Hematopoietic multipotent progenitor cell treated with erythropoietin and hydrocortisone succinate and interleukin-3 and kit ligand, for 4 days (in vitro differentiated cells): ENCODE measurements at places on chromosomes 4 and X.
A peak's percentile ranks its signal among the peaks of the same experiment; 100 is the strongest.

DNA sequence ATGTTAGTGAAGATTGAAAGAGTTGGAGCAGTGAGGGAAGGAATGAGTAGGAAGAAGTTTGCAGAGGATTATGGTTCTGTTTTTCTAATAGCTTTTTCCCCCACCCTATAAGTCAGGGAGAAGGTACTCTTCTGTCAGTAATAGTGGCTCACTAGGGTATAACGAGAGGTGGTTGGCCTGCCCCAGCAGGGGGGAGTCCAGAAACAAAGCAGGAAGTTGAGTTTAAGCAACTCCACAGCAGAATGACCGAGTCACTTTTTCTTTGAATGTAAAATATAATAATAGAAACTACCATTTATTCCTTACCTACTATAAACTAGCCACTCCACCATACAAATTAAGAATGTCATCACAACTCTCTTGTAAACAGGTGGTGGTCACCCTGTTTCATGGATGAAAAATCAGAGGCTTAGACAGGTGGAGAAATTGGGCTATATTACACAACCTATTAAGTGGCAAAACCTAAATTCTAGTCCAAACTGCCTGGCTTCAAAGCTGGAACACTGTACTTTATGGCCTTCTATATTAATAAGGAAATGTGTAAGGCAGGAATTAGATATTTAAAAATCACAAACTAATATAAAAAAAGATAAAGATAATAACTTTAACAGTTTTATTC is 21.9 kb downstream of the AP1AR start:
- peak; percentile 52 for DNase-seq

DNA sequence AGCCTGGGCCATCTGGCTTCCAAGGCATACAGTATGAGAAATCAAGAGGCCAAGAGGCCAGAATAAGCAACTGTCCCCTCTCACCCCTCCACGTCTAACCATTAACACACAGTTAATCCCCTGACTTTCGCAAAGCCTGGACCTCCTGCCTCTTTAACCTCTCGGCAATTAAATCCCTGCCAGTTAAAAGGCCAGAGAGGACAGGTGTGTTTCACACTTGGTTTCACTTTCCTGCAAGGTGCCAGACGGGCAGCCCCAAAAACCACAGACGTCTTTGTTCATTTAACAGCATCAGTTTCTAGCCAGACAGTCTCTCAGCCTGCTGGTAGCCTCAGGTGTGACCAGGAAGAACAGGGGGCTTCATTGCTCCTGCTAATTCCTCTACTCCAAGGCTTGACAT is 91.1 kb upstream of the KIT start:
- DNase-seq: no peak

- DNase-seq: peak; percentile 48
These were observed 1.4 kb upstream of the RPS6KA3 start for GRCh38 chrX:20267931-20268701.

DNA sequence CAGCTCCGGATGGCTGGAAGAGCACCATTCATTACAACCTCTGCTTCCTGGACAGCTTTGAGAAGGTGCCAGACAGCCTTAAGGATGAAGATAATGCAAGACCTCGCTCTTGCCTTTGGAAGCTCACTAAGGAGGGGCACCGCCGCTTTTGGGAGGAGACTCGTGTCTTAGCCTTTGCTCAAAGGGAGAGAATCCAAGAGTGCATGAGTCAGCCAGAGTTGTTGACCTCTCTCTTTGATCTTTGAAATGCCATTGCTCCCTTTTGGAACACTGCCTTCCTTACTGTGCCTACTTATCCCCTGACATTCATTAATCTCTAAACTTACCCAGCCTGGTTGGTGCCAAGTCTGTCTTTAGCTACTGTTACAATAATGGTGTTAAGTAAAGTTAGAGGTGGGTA is 1.2 kb downstream of the FOXR2 start:
- no peak for DNase-seq

DNA sequence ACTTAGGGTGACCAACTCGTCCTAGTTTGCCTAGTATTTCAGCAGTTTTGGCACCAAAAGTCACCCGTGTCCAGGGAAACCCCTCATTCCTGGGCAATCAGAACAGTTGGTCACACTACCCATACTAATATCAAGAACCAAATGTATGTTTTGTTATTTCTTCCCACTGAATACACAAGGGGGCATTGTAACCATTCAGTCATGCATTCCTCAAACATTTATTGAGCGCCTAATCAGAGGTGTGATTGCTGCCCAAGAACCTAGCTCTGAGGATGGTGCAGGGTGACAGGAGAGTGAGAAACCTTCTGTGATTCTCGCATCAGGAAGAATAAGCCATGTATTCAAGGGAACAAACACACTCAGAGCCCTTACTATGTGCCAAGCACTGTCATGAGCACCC is 69.8 kb upstream of the RAI2 start:
- peak; percentile 1 for DNase-seq

GRCh38 chrX:11589641-11590040 is 76.1 kb downstream of the ARHGAP6 start:
- no peak for DNase-seq

DNA sequence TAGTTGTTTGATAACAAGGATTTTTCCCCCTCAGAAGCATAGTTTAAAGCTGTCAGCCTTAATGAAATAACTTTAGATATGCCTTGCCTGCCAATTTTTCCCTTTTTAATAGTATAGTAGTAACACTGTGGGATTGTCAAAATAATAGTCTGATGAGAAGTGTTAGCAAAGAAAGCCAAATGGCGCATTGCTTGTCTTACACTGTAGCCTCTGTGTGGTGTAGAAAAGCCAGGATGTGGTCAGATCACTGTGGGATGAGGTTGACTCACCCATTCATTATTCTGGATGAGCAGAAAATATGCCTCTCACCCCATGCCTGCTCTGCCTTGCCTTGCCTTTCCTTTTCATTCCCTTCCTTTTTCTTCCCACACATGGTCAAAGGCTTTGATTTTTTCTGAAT is 257.8 kb upstream of the NRK start:
- no peak for DNase-seq

GRCh38 chr4:105387466-105387865 is 86.4 kb downstream of the PPA2 start:
- no peak for DNase-seq

DNA sequence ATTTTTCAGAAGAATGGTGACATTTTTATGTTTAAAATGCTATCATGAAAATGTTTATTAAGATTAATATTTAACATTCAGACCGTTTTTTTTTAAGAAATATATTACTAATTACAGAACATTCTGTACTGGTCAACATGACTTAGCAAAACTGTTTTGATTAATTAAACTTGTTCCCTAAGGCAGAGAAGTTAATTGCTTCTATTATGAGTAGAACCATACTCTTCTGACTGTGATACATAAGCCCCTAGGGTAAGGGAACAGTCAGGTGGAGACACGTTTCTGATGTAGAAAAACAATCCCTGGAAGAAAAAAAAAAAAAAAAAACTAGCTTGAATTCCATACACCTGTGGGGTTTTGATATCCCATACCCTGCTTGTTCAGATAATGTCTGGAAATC is 97.4 kb downstream of the GPM6A start:
- no peak for DNase-seq

DNA sequence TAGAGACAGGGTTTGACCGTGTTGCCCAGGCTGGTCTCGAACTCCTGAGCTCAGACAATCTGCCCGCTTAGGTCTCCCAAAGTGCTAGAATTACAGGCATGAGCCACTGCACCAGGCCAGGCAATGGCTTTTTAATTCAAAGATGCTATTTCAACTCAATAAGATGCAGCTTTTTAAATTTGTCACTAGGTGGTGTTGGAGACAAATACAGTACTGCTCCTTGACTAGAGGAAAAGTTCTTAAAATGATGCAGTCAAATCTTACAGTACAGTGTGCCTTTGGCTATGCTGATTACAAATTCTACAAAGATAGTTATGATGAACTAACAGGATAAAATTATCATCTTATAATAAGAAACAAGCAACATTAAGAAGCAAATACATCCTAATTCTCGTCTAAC is 441.1 kb downstream of the KCNIP4 start:
- peak; percentile 43 for DNase-seq
